Glomerular endothelial cell (primary cell): ENCODE measurements at places on chromosomes 7 and 10.

DNA sequence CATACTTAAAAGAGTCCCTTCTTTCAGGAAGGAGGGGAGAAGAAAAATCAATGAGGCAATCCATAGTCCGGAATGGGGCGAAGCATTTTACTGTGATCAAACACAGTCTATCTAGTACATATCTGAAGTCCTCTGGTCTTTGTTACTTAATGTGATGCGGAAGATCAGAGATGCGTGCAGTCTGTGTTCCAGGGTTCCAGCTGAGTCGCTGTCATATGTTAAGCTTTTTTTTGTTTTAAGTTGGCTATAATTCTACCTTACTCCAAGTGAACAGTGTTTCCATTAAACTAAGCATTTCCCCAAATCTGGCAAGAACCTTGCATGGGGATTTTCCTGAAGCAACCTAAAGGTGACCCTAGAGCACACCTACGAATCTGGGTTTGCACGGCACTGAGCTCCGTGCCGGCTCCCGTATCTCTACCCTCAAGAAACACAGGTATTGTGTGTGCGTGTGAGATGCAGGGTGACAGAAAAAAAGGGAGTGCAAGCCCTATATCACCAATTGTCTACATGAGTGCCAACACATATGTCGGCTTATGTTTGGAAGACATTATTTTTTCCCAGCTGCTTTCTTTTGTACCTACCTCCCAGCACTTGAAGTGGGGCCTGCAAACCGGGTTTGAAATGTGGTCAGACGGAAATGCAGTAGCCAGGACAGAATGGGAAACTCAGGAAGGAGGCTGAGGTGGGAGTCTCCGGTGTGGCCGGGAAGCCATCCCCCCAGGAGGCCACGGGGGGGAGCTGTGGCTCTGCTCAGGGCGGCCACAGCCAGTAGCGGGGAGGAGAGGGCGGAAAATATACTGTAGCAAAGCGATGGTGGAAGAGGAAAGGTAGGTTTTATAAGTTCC is 435.8 kb upstream of the MGMT start:
- no peak for DNase-seq

GRCh38 chr10:29100505-29100904 is 188.4 kb upstream of the LYZL1 start:
- no peak for DNase-seq

GRCh38 chr7:131619336-131620305 is 63.2 kb upstream of the PODXL start:
- no peak for DNase-seq

GRCh38 chr7:84821671-84822534 is 365.0 kb downstream of the SEMA3D start:
- DNase-seq: no peak

- DNase-seq: no peak
These were observed 35.0 kb downstream of the ADCY1 start for GRCh38 chr7:45609180-45609579.

- DNase-seq: no peak
These were observed 650.9 kb upstream of the GALNT17 start for GRCh38 chr7:70480927-70481569.

- DNase-seq: no peak
These were observed 28.3 kb upstream of the SVOPL start for GRCh38 chr7:138729444-138729843.

DNA sequence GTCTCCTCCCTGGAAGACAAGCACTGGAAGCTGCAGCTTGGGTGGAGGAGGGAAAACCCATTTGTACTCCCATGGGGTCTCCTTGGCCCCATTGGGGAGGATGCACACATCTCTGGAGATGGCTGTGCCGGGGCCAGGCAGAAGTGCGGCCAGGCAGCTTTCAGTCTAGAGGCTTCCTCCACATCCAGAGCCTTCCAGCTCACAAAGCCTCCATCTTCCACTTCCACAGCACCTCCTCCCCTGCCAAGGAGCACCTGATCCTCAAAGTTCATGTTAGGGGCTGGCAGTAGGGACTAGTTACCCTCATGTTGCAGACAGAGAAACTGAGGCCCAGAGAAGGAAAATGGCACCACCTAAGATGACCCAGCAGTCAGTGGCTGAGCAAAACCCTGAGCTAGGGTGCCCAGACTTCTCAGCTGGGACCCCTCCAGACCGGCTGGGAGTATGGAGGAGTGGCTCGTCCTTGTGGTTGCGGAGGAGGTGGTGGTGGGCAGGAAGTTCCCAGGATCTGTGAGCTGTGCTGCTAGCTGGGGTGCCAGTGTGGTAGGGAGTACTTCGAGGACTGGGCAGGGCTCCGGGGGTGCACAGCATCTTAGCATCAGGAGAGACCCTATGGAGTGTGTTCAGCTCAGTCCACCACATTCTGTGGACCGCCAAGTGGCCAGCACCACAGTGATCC is 44.2 kb downstream of the ADCYAP1R1 start:
- DNase-seq: no peak

GRCh38 chr7:105982388-105982787 is 19.3 kb downstream of the CDHR3 start:
- DNase-seq: no peak

DNA sequence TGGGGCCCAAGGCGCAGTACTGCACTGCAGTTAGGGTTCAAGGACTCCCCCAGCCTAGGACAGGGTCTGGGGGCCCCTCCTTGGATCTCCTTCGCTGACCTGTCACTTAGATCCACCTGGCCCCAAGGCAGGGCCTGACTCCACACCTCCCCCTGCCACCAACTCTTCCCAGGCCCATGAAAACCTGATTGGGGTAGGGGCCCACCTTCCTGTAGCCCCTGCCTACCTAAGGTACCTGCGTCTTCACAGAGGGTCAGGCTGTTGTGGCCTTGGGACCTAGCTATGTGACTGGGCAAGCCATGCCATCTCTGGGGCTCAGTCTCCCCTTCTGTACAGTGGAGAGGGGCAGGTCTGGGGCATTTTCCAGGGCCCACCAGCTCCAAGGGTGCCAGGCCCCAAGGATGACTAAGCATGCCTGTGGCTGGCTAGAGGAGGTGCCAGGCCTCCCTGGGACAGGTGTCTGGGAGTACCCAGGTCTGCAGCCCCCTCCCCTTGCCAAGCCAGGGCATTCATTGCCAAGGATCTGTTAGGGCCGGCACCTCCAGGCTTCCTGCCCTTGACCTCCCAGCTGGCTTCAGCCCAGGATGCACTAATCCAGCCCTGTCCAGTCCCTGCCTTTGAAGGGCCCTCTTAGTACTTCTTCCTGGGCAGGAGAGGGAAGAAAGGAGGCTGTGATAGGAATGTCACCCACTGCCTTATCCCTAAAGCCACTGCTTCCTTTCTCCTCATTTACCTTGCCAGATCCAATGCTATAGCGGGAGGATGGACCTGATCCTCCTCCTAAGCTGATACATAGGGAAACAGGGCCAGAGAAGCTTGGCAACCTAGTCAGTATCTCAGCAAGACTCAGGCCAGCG is 1.3 kb downstream of the LIMK1 start:
- DNase-seq: no peak

- DNase-seq: no peak
These were observed 22.7 kb downstream of the TWIST1 start for GRCh38 chr7:19094598-19095352.

- no peak for DNase-seq
These were observed 176.2 kb downstream of the GNAT3 start for GRCh38 chr7:80335511-80336231.

DNA sequence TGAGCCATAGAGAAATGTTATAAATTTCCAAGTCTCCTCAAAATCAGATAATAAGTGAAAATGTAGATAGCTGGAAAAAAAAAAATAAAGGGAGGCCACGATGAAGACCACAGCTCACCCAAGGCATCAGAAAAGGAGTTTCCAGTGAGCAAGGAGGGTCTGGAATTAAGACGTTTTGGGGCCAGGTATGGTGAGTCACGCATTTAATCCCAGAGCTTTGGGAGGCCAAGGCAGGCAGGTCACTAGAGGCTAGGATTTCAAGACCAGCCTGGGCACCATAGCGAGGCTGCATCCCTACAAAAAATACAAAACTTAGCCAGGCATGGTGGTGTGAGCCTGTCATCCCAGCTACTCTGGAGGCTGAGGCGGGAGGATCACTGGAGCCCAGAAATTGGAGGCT is 65.5 kb downstream of the ASB13 start:
- DNase-seq: no peak

- no peak for DNase-seq
These were observed 286.7 kb downstream of the INHBA start for GRCh38 chr7:41416208-41416595.

GRCh38 chr7:139680676-139681462 is 96.9 kb downstream of the HIPK2 start:
- peak; percentile 73 for DNase-seq

GRCh38 chr10:12589291-12589690 is 239.9 kb downstream of the CAMK1D start:
- DNase-seq: no peak

DNA sequence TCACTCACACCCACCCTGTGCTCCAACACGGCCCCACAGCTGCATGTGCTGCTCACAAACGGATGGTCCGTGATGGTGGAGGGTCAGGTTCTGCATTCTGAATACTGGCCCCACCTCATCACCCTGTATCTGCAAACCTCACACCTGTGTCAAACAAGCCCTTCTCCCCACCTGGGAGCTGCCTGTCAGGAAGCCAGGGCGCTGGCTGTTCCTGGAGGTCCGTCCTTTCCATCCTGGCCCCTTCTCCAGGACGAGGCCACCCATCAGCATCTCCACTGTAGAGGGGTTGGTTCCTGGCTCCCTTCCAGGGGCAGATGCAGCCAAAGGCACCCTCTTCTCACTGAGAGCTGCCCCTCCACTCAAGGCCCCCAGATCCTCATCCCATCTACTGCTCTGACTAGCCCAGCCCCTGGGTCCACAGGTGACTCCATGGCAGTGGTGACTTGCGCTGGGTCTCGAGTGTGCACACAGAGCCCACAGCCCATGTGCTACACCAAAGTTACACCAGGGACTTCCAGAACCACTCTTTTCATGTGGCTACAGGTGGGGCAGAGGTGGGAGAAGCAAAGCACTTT is 229.4 kb downstream of the TNS3 start:
- no peak for DNase-seq

- no peak for DNase-seq
These were observed 445.9 kb upstream of the LRRN3 start for GRCh38 chr7:110645060-110645459.

DNA sequence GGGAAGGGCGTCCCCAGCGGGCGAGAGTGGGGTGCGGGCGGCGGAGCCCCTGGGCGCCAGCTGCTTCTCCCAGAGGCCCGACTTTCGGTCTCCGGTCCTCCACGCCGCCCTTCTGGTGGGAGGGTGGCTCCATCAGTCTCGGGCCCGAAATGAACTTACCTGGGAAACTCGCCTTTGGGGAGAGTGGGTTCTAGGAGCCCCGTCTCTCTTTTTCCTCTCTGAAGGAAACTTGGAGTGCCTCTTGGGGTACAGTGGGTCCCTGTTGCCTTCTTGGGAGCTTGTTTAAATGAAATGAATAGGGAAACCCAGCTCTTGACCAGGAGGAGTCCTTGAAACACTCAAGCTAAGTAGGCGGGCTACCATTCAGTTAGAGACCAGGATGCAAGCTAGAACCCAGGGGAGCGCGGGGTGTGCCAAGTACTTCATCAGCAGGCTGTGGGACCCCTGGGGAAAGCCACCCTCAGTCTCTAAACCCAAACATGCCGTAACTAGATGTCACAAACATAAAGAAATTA is 1.3 kb downstream of the SLC26A4 start:
- no peak for DNase-seq

- peak; percentile 90 for DNase-seq
These were observed 114.2 kb downstream of the DYNC1I1 start for GRCh38 chr7:95886501-95887090.

- DNase-seq: no peak
These were observed 6.3 kb upstream of the LIPF start for GRCh38 chr10:88657901-88658300.

GRCh38 chr10:90195288-90195840 is 494.0 kb downstream of the KIF20B start:
- DNase-seq: no peak

GRCh38 chr7:75945297-75946168 is 30.6 kb downstream of the POR start:
- DNase-seq: no peak

- no peak for DNase-seq
These were observed at the start of gene ABCB4 for GRCh38 chr7:87475359-87476178. Gene ABCB4 (minus strand): TSS chr7:87475680. CDS start chr7:87475465, 215 bp downstream.

- DNase-seq: no peak
These were observed 197.9 kb upstream of the BMPER start for GRCh38 chr7:33707427-33707826.

DNA sequence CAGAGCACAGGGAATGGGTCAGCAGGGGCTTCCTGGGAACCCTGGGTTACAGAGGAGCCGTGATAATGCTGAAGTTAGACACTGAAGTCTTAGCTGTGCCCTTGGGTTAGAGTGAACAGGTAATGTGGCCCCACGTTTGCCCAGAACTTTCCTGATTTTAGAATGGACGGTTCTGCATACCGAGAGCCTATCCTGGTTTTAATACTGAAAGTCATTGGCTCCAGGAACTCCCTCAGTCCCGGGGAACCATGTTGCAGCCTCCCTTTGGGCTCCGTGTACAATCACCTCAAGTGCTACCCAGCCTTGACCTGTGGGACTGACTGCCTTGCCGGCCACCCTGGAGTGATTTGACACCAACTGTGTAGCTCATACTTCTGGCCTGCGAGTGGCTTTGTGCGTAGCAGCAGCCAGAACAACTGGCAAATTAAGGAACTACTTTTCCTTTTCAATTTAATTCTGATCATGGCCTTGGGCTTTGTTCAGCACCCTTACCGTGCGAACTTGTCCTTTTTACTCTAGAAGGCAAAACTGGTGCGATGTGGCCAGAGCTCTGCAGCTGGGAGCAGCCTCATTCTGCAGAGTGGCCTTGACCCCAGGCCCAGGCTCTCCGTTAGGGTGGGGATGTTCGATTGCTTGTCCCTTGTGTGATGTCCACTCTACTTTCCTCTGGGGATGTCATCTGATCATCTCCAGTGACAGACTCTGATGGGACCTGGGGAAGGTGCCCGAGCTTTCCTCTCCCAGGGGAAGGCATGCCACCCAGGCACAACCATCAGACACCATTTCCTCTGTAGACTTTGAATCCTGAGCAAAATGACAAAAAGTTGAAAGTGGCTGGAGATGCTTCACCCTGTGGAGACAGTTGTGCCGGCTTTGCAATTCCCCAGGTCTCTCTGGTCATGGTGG is 265.9 kb downstream of the GLRX3 start:
- no peak for DNase-seq
